ENCODE measurements at places on chromosomes 3 and 15. TPM values are rescaled to one million over a fixed set of nuclear protein-coding genes. Genes with fewer than 3 reads are reported as not detected.

IL12A gene
- polyA plus RNA-seq = 3.5 TPM

RPL14 gene
- 1,483 TPM for polyA plus RNA-seq

CCNDBP1 gene
- 189 TPM for polyA plus RNA-seq

MAPK6 gene
- 5.8 TPM for polyA plus RNA-seq

NRG4 gene
- not detected for polyA plus RNA-seq

GOLGA8G gene
- polyA plus RNA-seq = not detected

TUSC7 gene
- polyA plus RNA-seq = not detected

CPN2 gene
- not detected for polyA plus RNA-seq

EFCC1 gene
- polyA plus RNA-seq = not detected

TGFBR2 gene
- 76.8 TPM for polyA plus RNA-seq

CLDN11 gene
- not detected for polyA plus RNA-seq

MYLK gene
- polyA plus RNA-seq = 2.4 TPM

ARL14 gene
- polyA plus RNA-seq = 1.4 TPM

SLCO2A1 gene
- not detected for polyA plus RNA-seq

Measured in IgD-negative memory B cell (primary cell).